ENCODE measurements at places on chromosomes 6 and 20.

DNA sequence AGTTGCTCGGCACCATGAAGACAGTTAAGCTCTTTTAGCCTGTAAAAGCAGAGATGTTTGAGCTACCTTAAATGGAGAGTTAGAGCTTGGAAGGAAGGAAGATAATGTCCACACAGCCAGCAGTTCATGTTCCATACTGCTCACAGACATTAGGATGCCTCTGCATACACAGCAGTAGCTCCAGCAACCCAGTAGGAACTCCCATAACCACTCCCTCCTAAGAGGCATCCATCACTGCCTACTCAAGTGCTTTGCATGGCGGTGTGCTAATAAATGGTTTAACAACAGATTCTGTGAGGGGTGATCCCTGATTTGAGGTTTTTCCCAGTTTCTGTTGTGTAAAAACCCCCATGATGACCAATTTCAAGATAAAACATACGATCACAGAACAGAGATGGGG lies 286.4 kb downstream of the HACE1 start:
- no peak for DNase-seq

GRCh38 chr20:34369265-34369664 lies 6.2 kb downstream of the ITCH start:
- no peak for DNase-seq

DNA sequence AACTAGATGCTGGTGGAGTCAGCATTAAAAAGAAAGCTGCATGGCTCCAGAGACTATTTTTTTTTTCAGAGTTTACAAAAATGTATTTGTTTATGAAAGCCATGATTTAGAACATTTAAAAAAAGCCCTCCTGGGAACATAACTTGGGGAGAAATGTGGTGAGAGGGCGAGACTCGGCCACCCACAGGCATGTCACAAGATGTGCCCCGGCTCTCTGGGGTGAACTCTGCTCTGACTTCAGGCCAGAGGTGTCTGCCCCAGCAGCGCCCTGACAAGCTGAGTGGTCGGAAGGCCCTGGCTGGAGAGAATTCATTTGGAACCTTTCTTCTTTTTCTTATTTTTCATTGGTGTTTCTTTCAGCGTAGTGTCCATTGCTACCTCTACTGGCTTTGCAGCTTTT lies 21.7 kb upstream of the RFPL4B start:
- no peak for DNase-seq

DNA sequence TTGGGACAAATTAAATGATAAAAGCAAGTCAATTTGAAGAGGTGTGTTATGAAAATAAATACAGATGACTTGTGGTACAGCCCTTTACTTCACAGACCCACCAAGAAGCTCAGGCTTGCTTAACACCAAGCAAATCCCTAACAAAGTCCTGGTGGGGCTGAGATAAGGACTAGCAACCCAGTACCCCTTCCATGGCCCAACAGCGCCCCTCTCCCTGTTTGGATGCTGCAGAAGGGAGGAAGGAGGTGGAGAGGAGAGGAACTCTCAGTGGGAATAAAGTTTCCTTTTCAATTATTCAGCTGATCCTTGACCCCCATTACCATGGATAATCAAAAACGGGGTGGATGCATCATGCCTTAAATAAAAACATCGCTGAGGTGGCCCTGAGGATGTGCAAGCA lies 4.5 kb upstream of the ZNF831 start:
- DNase-seq: no peak

DNA sequence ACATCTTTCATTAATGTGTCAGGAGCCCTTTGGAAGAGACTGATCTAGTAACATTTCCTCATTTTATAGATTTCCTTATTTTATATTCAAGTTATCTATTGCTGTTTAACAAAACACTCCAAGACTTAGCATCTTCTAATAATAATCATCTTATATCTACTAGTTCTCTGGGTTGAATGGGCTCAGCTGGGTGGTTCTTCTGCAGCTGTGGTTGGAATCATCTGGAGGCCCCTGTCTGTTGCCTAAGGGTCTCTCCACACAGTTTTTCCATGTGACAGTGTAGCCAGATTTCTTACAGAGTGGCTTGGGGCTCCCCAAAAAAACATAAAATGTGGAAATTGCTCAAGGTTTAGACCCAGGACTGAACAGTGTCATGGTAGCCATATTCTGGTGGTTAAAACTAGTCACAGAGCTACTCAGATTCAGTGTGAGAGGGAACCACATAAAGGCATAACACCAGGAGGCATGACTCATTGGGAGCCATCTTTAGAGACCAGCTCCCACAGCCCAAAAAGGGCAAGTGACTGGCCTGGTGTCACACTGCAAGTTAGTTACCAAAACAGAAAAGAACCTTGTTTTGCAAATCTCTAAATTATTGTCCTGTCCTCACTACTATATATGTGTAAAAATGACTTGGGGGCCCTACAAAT lies 11.5 kb downstream of the SLC2A10 start:
- DNase-seq: peak; percentile 31

GRCh38 chr6:30748851-30749540 lies 4.6 kb upstream of the IER3 start:
- DNase-seq: peak; percentile 79

DNA sequence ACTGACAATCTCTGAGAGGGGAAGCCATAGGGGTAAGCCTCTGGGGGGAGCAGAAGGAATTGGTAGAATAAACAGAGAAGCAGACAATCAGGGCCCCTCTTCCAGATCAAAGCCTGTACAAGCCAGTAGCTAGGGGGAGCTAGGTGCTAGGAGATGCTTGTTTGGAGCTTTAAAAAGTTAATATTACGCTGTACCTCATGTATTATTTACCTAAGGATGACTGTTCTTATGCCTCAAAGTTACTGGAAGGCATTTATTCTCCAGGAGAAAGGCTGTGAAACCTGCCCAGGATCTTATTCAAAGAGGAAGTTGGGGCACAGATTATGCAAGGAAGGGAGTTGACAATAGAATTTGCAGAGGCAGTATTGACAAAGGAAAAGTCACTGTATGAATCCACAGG lies 111.8 kb upstream of the SLC35F1 start:
- DNase-seq: no peak

DNA sequence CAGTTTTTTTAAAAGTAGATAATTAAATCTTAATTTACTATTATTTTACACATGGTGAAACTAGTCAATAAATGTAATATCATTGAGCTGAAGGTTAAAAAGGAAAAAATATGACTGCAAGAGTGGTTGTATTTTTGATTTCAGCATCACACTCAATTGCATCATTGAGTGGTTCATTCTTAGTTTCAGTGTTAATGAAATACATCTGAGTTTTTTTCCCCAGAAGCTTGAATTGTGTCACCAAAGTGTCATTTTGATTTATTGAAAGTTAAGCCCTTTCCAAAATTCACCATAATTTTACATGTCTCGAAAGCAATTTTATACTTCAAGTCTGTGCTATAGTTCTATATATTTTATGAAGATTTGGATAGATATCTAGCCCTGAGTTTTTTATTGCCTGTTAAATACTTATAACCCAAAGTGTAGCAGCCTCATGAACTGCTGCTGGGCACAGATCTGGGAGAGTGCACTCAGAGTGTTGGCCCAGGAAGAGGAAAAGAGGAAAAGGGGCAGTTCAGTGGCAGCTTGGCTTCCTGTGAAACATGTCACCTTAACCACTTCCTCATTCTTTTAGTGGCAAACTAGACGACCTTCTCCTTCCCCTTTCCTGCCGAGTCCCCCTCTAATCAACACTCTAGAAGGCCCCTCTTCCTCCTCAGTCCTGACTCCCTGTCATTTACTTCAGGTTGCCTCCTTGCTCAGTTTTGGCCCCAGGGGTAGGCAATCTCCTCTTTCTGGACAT lies 140.7 kb downstream of the ESR1 start:
- DNase-seq: peak; percentile 11

DNA sequence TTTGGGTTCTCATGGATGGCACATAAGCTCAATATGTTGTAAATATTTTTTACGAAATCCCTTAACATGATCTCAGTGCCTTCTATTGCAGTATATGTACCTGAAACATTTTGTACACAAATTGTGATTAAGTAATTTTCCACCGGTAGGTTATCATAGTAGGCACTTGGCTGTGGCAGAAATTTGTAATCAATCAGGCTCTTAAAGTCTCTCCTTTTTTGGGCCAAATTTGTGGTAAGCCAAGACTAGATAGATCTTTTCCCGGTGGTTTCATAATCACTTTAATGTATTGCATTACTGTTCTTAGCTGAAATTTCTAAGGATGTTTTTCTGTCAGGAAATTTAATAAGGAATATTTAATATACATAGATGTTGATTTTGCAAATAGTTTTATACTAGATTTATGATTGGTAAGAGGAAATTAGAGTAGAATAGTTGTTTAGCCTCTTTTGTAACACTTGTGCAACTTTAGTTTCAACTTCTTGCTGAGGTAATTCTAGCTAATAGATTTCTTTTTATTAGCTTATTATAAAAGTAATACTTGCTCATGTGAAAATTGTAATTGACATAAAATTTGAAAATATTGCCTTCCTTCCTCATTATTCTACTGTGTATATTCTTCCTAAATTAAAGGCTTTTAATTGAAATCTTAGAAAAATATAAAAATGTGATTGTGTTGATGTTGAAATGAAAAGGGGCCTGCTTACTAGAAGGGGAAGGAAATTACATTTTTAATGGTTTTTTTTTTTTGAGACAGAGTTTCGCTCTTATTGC lies 3.2 kb downstream of the PCMT1 start:
- DNase-seq: no peak

GRCh38 chr6:120405947-120406346 lies 928.3 kb downstream of the TBC1D32 start:
- no peak for DNase-seq

GRCh38 chr6:163438940-163439335 lies 24.4 kb downstream of the QKI start:
- no peak for DNase-seq

- no peak for DNase-seq
Observed at GRCh38 chr20:36234771-36235320, 1.4 kb upstream of the AAR2 start.

- DNase-seq: no peak
Observed at GRCh38 chr6:3220366-3220765, 7.1 kb downstream of the TUBB2B start.

DNA sequence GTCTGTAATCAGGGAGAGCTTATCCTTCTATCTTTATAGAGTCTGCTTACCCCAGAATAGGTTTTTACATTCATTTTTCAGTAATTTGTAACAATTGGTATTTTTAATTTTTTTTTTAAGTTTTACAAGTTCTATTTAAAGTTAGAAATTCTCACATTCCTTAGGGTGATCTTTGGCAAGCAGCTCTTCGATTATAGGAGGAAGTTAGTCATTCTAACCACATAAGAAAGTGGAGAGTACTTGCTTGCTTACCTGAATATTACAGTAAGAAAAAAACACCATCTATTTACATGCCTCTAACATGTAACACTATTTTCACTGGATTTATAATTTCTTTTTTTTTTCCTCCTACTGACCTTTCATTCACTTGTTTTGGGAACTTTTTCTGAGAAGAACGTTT lies 6.7 kb downstream of the TSHZ2 start:
- no peak for DNase-seq

DNA sequence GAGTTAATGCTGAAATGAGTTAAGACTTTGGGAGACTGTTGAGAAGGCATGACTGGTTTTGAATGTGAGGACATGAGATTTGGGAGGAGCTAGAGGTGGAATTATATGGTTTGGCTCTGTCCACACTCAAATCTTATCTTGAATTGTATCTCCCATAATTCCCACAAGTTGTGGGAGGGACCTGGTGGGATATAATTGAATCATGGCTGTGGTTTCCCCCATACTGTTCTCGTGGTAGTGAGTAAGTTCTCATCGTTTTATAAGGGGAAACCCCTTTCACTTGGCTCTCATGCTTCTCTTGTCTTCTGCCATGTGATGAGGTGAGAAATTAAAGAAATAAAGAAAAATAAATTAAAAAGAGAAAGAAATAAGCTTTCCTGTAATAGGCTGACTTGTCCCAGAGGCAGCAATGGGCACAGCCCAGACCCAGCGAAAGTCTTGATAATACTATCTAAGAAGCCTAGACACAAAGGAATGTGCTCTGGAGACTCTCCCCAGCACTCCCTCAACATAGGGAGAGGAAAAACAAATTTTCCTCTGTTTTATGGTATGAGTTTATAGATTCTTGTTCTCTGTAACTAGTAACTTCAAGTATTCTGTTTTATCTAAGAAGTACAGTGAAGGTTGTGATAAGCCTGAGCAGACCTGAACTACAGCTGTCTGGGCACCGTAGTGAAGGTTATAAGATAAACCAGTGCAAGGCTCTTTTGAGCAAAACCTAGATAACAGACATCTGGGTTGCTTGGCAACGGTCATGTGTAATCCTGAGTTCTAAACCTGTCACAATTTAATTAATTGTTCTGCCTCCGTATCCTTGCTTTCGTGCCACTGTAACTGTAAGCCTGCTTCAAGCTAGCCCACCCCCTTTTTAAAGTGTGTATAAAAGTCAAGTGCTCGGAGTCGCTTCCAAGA lies 88.9 kb upstream of the ECI2 start:
- DNase-seq: peak; percentile 25

DNA sequence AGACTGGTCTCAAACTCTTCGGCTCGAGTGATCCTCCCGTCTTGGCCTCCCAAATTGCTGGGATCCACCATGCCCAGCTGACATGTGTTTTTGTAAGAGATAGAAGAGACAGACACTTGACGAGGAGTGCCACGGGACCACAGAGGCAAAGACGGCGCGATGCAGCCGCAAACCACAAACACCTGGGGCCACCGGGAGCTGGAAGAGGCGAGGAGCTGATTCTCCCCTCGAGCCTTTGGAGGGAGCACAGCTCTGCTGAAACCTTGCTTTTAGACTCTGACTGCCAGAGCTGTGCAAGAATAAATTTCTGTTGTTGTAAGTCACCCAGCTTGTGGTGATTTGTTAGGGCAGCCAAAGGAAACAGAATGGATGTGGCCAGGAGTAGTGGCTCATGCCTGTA lies 46.9 kb downstream of the TFAP2C start:
- DNase-seq: no peak

- DNase-seq: no peak
Observed at GRCh38 chr20:878511-879307, 37.4 kb downstream of the ANGPT4 start.

DNA sequence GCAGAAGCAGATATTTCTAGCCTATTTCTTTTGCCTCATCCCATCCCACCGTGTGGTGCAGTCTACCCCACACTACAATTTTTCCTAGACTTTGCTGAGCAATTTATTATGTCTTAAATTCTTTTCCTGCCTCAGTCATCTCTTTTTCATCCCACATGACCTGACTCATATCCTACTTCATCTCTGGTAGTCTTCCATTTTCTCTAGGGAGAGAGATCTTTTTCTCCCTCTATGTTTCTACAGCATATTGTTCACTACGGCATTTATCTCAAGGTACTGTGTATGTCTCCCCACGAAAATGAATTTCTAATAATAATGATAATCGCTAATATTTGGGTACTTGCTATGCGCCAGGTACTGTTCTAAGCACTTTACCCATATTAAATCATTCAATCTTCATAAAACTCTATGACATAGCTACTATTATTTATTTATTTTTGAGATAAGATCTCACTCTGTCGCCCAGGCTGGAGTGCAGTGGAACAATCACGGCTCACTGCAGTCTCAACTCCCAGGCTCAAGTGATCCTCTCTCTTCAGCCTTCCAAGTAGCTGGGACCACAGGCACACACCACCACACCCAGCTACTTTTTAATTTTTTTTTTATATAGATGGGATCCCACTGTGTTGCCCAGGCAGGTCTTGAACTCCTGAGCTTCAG lies 15.6 kb downstream of the PDSS2 start:
- peak; percentile 71 for DNase-seq

- no peak for DNase-seq
Observed at GRCh38 chr6:144617708-144618107, 332.6 kb downstream of the UTRN start.

GRCh38 chr20:24034820-24035219 lies 46.2 kb upstream of the GGTLC1 start:
- no peak for DNase-seq

- peak; percentile 68 for DNase-seq
Observed at GRCh38 chr20:53750827-53751619, 157.4 kb upstream of the ZNF217 start.

GRCh38 chr20:61832181-61832580 lies 233.5 kb downstream of the TAF4 start:
- DNase-seq: no peak
